ENCODE measurements at places on chromosomes 2 and 18.
A peak's percentile ranks its signal among the peaks of the same experiment; 100 is the strongest.

GRCh38 chr2:129748653-129749052, 230.8 kb upstream of the RAB6C start:
- no peak for DNase-seq

- DNase-seq: peak; percentile 98
Measured at GRCh38 chr2:205407984-205408383, 274.3 kb upstream of the NRP2 start.

DNA sequence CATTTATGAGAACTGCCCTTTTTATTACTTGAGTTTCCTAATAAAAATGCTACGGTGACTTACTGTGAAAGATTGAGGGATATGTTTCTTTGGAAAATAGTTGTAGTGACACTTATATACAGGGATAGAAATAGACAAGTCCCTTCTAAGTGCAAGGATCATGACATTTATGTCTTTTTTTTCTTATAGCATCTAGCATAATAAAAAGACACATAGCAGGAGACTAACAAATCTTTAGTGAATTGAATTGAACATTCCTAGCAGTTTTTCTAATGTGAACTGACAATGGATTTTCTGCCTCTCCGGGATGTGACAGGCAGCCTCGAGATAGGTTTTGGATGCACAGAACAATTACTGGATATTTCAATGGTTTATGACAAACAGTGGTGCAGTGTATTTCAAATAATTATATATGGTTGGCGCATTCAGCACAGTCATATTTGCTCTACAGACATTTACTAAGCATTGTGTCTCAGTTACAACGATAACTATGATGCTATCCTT, 562.8 kb downstream of the ADCYAP1 start:
- DNase-seq: no peak

- no peak for DNase-seq
Measured at GRCh38 chr18:57728941-57729511, 74.1 kb downstream of the ATP8B1 start.

GRCh38 chr2:26086155-26086637, 52.3 kb downstream of the RAB10 start:
- DNase-seq: peak; percentile 10

DNA sequence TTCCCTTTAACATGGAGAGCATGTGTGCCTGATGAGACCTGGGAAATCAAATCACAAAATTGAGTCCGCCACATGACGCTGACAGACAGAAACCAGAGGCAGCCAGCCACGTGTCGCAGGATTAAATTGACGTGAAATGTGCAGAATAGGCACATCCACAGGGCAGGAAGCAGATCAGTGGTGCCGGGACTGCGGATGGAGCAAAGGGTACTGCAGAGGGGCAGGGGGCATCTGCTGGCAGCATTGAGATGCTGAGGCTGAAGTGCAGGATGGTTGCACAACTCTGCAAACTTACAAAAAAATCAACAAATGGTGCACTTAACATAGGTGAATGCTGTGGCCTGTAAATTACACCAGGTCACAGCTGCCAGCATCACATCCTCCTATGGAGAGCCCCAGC, 48.2 kb upstream of the TUBA3E start:
- DNase-seq: no peak

GRCh38 chr2:28172114-28172898, 220.4 kb upstream of the FOSL2 start:
- DNase-seq: no peak

DNA sequence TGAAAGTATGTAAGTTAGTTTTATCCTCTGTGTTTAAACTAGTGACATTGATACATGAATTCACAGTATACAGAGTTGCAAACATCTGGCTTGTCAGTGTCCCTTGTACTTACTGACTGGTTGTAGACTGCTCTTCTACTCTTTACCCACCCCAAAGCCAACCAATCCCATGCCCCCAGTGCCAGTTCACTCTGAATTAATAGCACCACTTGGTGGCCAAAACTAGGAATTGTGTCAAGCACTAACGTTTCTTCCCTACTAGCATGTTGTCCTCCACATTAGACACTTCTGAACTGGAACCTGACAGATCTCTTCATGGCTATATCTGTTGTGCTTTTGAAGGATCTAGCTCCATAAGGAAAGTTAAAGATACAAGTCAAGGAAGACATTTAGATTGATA, 27.2 kb upstream of the OTX1 start:
- DNase-seq: no peak

DNA sequence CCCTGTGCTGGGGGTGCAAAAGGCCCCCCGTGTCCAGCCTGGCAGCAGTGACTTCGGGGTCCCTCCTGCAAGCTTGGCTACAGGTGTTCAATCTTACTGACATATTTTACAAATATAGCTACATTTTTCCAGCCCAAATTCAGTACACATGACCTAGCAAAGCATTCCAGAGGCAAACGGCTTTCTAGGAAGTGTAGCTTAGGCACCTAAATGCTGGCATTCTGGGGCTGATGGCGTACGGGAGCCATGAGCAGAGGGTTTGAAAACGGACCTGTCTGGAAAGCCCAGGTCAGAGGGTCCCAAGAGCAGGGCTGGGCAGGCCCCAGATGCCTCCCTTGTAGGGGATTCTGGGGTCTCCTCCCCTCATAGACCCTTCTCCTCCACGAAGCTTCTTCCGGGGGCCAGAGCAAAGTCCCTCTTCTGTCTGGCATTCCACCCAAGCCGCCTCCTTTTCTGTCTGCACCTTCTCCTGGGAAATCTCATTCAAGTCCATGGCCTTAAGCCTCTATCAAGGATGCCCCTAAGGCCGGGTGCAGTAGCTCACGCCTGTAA, 63.3 kb upstream of the ASAP2 start:
- DNase-seq: no peak

DNA sequence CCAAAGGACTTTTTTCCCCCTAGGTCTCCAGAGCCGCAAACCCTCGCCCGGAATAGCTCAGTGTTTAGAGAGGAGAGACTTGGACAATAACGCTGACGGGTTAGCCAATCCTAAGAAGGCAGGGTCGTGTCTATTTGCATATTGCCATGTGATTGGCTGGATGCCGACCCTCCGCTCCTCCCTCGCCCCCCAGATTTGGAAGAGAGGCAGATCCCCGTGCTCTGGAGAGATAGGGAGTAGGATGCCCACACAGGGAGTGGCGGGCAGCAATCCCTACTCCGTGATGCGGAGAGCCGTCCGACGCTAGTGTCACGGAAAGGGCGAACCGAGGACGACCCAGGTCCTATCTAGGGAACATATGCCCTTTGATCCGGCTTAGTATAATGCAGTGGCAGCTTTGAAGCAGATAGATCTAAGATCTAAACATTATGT, 1.4 kb downstream of the WNT6 start:
- peak; percentile 60 for DNase-seq

DNA sequence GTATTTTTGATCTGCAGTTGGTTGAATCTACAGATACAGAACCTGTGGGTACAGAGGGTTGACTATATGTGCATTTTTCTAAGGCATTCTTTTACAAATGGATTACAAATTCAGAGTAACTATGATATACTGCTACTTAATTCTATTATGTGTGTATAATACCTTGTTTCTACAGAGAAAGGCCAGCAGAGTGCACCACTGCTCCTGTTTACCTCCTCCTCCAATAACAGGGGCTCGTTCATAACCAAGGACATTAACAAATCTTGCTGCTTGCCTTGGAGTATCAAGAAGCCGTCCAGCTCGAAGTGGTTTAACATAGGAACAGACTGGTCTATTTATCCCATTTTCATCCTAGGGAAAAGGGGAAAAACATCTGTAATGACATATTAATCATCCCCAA, 16.4 kb downstream of the CEP76 start:
- no peak for DNase-seq

DNA sequence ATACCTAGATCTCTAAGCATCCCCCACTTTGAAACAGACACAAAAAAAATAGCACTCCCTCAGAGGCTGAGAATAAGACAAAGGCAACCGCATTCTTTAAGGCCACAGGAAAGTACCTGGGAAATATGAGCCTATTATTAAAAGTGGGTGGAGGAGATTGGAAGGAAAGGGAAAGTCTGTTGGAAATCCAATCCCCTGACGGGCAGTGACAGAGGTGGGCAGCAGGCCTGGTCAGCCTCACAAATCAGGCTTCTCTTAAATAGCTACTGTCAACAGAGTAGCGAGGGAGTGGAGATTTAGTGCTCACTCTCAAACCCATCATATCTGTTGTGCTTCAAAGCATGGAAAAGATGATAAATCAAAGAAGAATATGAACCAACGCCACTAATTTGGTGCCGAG, 324.4 kb downstream of the ALK start:
- no peak for DNase-seq

DNA sequence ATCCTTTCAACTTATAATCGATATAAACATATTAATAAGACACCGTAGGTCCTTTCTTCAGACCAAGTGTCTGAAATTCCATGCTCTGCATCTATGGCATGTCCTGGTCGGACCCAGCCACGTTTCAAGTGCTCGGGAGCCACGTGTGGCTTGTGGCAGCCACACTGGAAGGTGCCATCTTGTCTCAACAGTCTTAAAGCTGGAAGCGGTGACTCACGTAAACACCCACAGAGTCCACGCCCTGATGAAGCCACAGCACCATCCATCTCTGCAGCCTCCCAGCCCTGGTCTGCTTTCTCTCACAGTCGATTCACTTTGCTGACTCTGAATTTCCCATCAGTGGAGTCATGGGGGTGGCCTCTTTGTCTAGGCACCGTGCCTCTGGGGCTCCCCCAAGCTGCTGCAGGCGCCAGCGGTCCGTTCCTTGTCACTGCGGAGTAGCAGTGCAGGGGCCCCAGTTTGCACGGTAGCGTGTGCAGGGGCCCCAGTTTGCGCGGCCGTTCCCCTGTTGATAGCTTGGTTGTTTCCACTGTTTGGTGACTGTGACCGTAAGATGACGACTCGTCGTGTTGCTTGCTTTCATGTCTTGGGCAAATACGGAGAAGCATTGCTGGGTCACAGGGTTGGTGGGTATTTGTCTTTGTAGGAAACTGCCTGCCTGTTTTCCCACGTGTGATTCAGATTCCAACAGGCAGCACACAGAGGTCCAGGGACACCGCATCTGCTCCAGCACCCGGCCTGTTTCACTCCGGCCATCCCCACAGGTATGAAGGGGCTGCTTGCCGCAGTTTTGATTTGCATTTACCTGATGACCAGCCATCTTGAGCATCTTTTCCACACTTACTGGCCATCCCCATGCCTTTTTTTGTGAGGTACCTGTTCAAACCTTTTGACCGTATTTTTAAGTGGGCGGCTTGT, 240.3 kb downstream of the HDAC4 start:
- no peak for DNase-seq

DNA sequence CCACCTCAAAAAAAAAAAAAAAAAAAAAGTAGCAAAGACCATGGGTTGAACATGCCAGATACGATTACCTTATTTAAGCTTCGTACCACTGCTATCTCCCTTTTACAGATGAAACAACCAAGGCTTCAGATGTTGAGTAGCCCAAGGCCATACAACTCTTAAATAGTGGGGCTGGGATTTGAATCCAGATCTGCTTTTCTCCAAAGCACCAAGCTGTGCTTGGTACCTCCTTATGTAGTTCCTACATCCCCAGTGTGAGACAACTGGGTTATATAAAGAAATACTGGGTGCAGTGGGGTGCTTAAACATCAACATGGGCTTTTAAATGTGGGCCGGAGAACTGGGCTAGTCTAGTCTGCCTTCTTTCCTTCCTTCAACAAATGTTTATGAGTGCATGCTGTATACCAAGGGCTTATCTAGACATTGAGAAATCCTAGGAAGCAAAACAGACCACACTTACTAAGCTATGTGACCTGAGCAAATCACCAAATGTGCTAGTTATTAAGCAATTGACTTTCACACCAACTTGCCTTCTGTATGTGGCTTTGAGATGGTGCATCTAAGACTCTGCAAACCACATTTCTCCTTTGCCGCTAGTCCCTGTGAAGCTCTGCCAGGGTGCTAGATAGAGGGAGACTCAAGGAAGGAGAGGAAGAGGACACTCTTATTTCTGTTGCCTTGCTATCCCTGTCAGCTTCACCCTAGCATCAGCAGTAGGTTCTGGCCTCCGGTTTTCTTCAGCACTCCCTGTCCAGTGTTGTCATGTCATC, 206.8 kb upstream of the FBXO11 start:
- no peak for DNase-seq

- DNase-seq: no peak
Measured at GRCh38 chr18:11669271-11669947, 19.7 kb upstream of the GNAL start.

- no peak for DNase-seq
Measured at GRCh38 chr2:135821190-135821589, 15.8 kb downstream of the LCT start.

DNA sequence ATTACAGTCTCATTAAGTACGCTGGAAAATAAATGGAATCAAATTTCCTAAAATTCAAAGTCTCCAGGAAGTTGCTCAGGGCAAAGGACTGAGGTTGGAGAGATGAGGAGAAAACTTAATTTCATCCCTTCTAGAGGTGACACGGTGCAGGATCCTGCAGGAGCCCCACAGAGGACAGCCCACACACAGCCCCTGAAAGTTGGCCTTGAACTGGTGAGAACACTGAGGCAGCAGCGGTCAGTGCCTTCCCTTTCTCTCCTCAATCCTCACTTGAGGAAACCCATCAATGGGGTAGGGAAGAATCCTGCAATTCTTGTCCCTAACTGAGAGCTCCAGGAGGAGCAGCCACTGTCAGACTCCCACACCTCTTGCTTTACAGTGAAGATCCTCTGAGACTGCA, 37.5 kb downstream of the LOXHD1 start:
- no peak for DNase-seq

- DNase-seq: peak; percentile 93
Measured at GRCh38 chr2:201406077-201406662, 45.1 kb downstream of the TRAK2 start.

GRCh38 chr2:31337860-31338259, 76.7 kb downstream of the XDH start:
- peak; percentile 80 for DNase-seq

GRCh38 chr2:232658217-232658785, 24.9 kb downstream of the EFHD1 start:
- DNase-seq: no peak

DNA sequence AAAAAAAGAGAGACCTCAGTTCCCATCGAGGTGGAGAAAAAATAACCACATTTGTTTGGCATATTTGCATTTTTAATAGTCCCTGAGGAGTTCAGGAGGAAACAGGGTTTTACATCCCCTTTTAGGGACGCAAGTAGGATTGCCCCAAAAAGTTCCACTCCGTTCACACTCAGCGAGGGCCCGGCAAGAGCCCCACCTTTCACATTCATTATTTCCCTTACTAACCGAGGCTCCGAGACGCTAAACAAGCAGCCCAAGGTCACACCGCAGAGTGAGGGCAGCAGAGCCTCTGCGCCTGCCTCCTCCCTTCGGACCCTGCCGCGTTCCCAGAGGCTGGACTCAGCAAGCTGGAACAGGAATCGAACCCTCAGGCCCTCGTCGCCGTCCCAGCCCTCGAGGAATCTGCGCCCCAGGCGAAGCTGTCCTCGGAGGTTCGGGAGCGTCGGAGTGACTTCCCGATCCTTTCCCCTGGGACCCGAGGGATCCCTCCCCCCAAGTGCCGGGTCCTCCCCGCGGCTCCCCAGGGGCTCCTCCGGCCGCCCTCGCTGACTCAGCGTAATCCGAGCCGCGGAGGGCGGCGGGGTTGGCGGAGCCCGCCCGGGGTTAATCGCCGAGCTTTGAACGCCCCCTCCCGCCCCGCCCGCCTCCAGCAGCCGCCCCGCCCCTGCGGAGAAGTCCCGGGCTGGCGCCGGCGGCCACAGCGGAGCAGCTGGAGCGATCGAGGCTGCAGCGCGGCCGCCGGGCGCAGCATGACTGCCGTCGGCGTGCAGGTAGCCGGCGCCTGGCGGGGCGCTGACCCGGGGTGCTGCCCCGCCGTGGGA, at the start of gene TMEM37:
TMEM37 (plus strand) TSS at position 700 of the 821 bp plus-strand sequence; CDS start at position 750, 50 bp downstream.
- DNase-seq: peak; percentile 15

Data from fibroblast of skin of left quadriceps (primary cell).